NCI-H526 (cell line): ENCODE measurements at places on chromosomes 11 and 22.

GRCh38 chr11:75474240-75474639 lies 41.2 kb upstream of the KLHL35 start:
- DNase-seq, result no peak

GRCh38 chr11:68828957-68829356 lies 12.8 kb downstream of the CPT1A start:
- DNase-seq, result no peak

DNA sequence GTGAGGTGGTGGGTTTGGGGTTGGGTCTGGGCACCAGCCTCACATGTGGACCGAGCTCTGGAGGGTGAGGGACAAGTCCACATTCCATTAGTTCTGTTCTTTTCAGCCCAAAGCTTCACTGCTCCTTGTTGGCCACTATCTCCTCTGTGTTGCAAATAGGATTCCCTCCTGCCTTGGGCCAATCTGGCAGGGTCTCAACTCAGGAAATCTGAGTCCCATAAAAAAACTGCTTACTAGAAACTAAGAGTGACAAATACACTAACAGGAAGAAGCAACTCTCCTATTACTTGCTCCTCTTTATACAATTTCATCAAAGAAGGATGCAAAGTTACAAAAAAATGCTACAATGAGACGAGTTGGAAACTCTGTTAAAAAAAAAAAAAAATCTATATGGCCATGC lies 66.2 kb upstream of the CSNK1E start:
- DNase-seq, result no peak

DNA sequence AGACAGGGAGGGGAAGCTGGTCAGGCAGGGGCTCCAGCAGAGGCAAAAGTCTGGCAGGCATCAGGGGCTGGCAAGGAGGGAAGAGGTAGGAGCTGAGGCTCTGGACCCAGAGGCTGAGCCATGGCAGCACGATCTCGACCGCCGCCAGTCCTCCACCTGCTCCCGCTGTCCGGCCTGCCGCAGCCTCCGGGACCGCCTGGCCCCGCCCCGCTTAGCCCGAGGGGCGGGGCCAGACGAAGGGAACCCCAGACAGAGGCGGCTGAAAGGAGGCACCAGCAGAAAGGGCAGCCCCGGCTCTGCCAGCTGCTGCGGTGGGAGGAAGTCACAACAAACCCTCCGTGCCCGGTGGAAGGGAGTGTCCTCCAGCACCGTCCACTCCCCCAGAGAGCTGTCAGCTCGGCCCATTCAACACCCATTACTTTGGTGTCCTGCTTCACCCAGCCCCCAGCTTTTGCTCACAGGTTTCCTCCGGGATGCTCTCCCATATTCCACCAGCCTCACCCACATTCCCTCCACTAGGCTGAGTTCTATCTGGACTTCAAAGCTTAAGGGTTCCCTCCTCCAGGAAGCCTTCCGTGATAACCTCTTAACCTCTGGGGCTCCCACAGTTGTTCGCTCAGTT lies at the start of gene MFNG:
Gene MFNG (minus strand): TSS at position 161 of the 622 bp plus-strand sequence. CDS start 207 bp downstream, outside the sequence.
- peak; percentile 84 for DNase-seq

DNA sequence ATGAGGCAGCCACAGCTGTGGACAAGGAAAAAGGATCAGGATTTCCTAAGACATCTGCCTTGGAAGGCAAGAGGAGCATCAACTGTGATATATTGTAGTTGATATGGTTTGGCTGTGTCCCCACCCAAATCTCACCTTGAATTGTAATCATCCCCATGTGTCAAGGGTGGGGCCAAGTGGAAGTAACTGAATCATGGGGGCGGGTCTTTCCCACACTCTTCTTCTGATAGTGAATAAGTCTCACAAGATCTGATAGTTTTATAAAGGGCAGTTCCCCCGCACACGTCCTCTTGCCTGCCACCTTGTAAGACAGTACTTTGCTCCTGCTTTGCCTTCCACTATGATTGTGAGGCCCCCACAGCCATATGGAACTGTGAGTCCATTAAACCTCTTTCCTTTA lies 10.2 kb downstream of the RIC8A start:
- no peak for DNase-seq

DNA sequence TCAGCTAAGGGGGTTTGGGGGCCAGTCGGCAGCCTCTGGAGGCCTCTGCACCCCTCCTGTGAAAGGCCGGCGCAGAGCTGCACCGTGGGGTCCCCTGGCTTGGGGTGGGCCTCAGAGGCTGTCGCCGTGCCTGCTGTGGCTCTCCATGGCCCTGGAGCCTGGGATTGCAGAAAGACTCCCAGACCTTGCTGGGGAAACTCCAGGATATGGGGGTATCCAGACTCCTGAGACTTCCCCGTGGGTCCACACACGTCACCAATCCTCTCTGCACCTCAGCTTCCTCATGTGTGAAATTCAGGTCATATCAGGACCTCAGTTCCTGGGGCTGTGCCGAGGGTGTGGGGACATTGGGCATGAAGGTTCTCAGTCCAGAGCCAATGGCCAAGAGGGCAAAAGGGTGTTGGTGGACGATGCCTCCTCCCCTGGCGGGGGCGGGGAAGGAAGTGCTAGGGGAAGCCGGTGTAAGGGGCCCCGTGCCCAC lies 97.1 kb downstream of the KCNQ1 start:
- DNase-seq, result no peak

- no peak for DNase-seq
Observed at GRCh38 chr11:94802501-94802900, 34.3 kb downstream of the AMOTL1 start.

DNA sequence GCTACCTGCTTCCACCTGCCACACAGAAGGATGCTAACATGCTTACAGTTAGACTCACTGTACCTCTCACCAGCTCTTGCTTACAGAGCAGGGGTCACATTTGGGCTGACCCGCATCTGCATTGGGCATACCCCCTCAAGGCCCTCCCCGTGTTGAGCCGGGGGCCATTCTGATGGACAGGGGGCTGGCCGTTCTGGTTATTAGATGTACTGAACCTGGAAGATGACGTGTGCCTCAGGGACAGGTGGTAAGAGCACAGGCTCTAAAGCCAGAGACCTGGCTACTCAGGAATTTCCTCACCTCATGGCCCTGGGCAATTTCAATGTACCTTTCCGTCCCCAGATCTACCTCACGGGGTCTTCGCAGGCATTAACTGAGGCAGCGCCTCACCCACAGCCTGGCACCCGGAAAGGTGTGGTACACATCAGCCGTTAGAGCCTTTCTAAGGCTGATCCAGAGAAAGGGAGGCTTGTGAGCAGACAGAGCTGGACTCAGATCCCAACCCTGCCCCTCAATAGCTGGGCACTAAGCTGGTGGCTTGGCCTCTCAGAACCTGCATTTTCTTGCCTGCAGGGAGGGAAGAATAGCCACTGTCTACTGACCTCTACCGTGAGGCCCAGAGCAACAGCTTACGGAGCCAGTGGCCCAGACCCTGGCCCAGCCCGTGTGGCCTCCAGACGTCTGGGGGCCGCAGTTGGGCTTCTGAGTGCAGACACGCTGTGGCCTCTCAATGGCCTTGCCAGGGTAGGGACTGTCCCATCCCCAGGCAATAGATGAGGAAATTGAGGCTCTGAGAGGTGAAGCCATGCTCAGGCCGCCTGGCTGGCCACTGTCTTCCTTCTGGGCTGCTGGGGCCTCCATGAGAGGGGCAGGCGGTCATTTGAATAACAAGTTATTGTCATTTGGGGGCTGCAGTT lies 100.6 kb downstream of the MORC2 start:
- DNase-seq, result no peak

GRCh38 chr11:123186286-123186685 lies 8.8 kb downstream of the CLMP start:
- no peak for DNase-seq

DNA sequence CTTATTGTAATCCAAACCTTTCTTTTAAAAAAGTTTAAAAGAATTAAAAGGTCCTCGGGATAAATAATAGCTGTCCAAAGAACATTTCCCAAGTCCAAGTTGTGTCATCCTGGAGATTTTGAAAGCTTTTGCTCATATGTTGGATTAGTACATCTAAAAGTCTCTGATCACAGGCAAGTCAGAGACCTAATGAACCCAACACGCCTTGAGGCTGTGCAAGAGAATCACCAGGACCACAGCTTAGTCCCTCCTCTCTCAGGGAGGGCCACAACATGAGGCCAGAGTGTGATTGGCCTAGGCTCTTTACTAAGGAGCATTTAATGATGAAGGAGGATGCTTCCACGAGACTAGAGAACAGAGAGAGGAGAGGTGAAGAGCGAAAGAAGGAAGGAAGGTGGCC lies 98.7 kb upstream of the OR5AK2 start:
- DNase-seq, result peak; percentile 36

DNA sequence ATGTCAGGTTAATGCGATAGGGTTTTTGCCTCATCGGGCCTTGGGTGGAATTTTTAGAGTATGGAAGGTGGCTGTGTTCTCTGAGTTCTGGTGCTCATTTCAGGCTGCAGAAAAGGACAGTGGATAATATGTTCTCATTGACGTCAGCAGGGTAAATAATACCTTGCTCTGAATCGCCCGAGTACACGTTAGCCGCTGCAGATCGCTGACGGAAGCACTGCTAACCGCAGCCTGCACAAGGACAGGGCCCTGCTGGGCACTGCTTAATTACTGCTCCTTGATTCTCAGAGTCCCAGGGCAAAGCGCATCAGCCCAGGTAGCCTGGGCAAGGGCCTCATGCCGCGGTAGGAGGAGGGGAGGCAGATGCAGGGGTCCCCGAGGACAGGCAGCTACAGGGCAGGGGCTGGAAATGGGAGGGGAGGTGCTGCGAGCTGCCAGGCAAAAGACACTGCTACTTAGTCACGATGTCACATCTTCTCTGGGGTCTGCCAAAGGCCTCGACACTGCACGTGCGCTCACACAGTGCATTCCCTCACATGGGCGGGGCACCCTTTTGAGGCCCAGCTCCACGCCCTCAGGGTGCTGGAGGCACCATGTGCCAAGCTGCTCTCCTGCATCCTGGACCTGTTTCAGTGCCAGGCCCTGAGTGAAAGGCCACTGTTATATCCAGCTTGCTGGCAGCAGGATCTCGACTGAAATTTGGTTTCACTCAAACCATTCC lies 35.2 kb downstream of the PPP2R1B start:
- DNase-seq, result peak; percentile 81

DNA sequence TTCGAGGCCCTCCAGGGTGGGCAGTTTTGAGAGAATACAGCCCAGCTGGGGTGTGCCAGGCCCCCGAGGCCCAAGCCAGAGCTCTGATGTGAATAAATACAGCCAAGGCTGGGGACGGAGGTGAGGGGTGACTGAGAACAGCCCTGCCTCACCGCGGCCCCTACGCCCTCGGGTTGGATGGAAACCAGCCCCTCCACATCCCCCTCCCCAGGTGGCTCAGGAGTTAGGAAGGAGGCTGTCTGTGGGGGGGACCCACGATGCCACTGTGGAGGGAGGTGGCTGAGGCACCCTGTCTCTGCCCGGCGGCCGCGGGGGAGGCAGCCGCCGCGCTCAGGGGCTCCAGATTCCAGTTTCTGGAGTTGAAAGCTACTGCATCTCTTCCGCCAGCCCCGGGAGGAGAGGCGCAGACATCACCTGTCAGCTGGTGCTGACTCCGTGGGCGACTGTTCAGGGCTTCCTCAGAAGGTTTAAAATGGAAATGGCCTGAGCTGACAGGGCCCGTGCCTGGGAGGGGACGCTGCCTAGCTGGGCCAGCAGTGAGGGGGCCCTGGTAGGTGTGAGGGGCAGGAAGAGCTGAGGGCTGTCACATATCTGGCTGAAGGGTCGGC lies 1.4 kb downstream of the FLRT1 start:
- DNase-seq, result peak; percentile 64

GRCh38 chr22:22709719-22710445 lies 65.5 kb downstream of the GGTLC2 start:
- no peak for DNase-seq

DNA sequence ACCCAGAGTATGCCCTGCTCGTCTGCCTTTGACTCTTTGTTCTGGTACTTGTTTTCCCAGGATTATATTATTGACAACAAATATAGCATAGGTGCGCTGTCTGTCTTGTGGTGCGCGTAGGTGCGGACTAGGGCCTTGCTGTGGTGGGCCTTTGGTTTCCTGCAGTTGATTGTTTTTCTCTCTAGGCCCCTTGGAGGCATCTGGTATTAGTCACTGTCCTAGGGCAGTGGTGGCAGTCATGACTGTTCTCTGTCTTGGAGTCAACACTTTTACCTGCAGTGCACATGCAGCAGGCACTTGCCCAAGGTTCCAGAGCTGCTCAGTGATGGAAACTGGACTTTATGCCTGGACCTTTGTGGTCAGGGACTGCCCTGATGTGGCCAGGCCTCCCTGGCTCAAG lies 18.6 kb downstream of the PPP6R2 start:
- no peak for DNase-seq

DNA sequence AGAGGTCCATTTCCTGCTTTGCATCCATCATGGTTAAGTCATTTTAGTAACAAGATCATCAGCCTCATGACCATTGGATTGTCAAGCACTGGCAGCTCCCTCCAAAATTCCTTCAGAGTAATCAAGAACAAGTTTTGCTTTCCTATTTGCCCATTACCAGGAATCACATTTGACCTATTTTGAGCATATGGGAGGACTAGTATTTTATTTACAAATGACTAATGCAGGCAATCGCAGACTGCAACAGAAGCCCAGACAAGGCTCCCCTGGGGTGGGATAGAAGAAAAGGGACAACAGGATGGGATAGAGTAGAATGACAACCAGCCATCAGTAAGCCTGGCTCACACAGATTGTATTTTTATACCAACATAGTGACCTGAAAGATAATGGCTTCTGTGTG lies 9.1 kb downstream of the MMP10 start:
- no peak for DNase-seq

DNA sequence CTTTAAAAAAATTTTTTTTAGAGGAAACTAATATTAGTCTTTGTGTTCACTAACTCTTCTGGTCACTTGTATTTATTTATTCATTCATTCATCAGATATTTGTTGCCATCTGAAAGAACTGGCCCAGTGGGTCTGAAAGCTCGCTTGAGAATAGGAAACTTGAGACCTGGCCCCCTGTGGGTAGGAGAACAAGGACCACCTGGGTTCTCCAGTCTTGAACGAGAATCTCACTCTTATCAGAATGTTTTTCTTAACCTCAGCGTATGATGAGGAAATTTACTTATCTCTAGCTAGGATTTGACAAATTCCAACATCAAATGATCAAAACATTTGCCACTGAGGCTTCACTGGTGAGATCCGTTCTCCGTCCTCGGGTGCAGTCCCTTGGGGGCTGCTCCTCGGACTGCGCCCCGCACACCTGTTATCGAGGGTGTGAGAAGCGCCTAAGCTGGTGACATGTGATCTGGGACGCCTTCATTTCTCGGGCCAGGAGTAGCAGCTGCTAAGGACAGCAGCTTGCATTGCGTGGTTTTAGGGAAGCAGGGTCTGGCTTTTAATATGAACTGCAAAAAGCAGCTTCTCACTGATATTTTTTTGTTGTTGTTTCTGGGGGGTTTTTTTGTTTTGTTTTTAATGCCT lies 6.3 kb downstream of the C22orf31 start:
- no peak for DNase-seq

GRCh38 chr22:32414191-32414590 lies 2.1 kb upstream of the RTCB start:
- no peak for DNase-seq

DNA sequence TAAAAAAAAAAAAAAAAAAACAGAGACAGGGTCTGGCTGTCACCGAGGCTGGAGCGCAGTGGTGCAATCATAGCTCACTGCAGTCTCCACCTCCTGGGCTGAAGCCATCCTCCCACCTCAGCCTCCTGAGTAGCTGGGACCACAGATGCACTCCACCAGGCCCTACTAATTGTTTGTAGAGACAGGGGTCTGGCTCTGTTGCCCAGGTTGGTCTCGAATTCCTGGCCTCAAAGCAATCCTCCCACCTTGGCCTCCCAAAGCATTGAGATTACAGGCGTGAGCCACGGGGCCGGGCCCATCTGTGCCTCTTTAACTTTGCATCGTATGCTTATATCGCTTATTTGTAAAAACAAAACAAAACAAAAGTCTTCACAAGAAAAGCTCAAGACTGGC lies 3.1 kb downstream of the CPT1A start:
- DNase-seq, result no peak

- DNase-seq, result peak; percentile 26
Observed at GRCh38 chr22:30424534-30425326, 838 bp upstream of the MTFP1 start.
